ENCODE measurements at places on chromosomes 7 and 10. TPM values are rescaled to one million over a fixed set of nuclear protein-coding genes. Genes with fewer than 3 reads are reported as not detected.

OIT3 gene
- not detected for total RNA-seq

DLX5 gene
- not detected for total RNA-seq

ANKRD1 gene
- 1.6 TPM for total RNA-seq

DNAJC12 gene
- total RNA-seq, result 23.9 TPM

PPP1R17 gene
- total RNA-seq, result not detected

PAPOLB gene
- 0.09 TPM for total RNA-seq

ANKRD30A gene
- total RNA-seq, result not detected

DNA sequence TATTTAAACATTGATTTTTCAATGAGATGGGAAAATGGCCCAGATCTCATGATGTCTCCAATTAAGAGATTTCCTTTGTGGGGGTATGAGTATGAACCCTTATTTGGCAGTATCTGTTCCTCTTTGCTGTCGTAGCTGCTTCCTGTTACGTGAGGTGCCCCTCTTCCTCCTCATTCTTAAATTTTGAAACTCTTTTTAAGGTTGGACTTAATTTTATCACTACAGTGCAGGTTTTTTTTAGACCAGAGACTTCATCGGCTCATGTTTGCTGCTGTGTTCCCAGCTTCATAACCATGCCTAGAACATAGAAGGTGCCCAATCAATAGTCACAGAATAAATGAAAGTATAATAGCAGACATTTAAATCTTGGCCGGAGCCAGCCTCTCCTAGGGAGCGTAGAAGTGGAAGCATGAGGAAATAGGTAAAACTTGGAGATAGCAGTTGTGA, 2.4 kb downstream of the MIOS start:
- no peak for DNase-seq

DNA sequence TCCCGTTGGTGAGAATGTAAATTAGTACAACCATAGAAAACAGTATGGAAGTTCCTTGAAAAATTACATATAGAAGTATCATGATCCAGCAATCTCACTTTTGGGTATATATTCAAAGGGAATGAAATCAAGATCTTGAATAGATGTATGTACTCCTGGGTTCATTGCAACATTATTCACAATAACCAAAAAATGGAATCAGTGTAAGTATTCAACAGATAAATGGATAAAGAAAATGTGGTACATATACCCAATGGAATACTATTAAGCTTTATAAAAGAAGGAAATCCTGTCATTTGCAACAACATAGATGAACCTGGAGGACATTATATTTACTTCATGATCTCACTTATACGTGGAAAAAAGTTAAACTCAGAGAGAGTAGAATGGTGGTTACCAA, 86.8 kb downstream of the TRIM24 start:
- DNase-seq, result no peak

- DNase-seq, result no peak
These were observed 237.7 kb downstream of the WDR37 start for GRCh38 chr10:1293636-1294435.

DNA sequence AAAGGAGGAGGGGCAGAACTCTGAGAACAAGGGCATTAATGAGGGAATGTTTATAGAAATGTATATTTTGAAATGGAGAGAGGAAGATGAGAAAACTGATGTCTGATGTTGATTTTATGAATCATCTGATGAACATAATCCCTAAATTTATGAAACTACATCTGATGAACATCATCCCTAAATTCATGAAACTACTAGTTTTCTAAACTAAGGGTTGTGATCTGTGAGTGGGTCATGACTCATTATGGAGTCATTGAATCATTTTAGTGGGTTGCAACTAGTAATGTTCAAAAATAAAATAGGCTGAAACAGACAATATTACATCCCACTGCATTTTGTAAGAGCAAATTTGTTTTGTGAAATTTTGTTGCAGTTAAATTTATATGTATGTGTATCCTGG, 442.6 kb upstream of the TEX47 start:
- no peak for DNase-seq

DNA sequence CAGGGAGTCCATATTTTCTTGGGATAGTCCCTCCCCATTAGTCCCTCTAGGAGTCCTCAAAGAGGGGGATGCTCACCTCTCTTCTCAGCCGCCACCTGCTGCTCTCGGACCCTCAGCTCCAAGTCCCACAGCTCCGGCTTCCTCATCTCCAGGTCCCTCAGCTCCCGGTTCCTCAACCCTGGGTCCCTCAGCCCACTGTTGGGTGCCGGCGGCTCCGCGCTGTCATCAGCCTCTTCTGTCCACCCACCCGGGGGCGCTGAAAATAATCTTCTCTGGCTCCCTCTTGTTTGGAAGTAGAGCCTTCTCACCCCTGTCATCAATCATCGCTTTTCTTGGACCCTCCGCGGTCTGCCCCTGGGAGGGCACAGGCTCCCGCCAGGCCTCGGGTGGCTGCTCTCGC, 13.3 kb upstream of the CNNM1 start:
- no peak for DNase-seq

GRCh38 chr7:30241767-30242166, 42.6 kb upstream of the ZNRF2 start:
- DNase-seq, result no peak

DNA sequence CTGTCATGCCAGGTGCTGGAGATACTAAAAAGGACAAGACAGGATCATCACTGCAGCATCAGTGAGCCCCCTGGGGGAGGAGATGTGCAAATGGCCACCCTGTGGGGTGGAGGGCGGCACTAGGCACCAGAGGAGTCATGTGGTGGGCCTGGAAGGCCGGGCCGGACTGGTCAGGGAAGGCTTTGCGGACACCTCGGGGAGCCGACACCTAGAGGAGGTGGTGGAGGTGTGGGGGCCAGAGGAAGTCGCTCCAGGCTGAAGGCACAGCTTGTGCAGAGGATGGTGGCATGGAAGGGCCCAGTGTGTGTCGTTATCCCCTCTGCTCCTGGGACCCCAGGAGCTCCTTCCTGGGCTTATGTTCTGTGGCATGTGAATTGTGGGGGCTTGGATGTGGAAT, 437.7 kb downstream of the RPS24 start:
- no peak for DNase-seq

GRCh38 chr7:128100949-128101713, 69.9 kb upstream of the LRRC4 start:
- DNase-seq, result no peak

- no peak for DNase-seq
These were observed 124.4 kb downstream of the ST7 start for GRCh38 chr7:117077658-117078057.

- DNase-seq, result no peak
These were observed 561.9 kb upstream of the GALNT17 start for GRCh38 chr7:70570029-70570428.

DNA sequence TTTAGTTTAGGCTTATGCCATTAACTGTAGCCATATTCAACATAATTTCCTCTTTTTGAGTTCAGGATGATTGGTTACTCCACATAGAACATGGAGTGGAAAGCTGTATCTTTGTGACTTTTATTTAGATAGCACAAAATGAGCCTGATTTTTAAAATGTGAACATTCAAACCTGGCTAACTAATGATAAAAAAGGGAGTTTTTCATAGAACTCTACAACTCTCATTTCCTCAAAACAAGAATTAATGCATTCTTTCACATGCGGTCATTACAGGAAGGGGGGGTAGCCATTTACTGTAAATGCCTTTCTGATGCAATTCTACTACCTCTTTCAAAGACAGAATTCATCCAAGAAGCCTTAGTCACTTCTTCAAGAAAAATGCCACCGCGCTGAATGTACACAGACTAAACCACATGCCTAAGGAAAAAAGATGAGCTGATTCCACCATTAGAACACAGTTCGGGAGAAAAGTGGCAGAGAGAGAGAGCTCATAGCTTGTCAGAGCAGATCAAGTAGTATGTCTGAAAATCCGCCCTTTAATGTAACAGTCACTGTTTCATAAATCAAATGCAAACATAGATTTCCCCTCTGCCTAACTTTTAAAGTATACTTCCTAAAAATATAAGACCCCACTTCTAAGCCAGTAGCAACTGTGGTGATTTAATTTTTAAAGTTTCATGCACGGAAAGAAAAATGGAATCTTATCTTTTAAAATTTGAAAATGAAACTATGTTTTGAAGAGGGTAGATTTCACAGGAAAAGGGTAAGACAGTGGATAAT, 226.4 kb upstream of the KLF14 start:
- no peak for DNase-seq

GRCh38 chr7:1024331-1024841, 20.0 kb upstream of the GPR146 start:
- DNase-seq, result no peak

DNA sequence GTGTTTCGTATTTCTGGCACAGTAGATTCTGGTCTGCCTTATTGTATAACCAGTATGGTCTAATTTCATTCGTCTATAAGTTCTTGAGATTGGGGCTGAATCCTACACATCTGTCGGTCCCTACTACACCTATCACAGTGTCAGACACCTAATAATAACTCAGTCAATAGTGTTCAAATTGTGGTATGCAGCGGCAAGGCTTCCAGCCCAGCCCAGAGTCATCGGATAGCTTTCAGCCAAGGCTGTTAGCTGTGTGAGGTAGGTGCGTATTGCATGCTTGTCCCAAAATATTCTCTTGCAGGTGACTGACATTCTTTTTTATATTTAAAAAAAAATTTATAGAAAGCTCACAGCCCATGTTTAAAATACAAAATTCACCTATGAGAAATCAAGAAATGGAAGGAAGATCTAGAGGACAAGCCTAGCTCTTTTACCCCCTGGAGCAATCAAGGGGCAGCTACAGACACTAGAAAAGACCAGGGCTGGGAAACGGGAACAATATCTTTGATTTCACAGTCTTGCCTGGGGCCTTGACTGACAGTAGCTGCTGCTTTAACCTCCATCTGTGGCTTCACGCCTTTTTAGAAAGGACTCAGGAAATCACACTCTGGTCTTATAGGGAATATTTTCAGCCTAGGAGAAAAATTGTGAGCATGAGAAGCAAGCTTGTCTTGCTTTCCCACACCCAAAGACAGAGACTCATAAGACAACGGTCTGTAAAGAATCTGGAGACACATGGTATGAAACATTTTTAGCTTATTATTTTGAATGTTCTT, 9.5 kb upstream of the ASB4 start:
- DNase-seq, result no peak

DNA sequence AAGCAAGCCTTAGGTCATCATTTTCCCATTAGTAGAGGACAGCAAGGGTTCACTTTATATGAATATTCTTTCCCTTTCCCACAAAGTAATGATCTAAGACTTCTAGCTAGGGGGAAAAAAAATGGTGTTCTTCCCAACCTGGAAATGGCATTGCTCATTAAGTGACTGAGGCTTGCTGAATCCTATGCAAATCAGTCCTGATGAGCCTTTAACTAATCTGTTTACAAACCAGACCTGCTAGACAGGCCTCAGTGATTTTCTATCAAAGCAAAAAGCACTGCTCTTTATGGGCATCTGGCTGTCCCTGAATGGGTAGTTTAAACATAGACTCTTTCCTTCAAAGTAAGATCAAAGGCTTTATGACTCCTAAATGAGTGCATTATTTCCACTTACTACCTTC, 146.3 kb downstream of the HIBADH start:
- DNase-seq, result no peak

DNA sequence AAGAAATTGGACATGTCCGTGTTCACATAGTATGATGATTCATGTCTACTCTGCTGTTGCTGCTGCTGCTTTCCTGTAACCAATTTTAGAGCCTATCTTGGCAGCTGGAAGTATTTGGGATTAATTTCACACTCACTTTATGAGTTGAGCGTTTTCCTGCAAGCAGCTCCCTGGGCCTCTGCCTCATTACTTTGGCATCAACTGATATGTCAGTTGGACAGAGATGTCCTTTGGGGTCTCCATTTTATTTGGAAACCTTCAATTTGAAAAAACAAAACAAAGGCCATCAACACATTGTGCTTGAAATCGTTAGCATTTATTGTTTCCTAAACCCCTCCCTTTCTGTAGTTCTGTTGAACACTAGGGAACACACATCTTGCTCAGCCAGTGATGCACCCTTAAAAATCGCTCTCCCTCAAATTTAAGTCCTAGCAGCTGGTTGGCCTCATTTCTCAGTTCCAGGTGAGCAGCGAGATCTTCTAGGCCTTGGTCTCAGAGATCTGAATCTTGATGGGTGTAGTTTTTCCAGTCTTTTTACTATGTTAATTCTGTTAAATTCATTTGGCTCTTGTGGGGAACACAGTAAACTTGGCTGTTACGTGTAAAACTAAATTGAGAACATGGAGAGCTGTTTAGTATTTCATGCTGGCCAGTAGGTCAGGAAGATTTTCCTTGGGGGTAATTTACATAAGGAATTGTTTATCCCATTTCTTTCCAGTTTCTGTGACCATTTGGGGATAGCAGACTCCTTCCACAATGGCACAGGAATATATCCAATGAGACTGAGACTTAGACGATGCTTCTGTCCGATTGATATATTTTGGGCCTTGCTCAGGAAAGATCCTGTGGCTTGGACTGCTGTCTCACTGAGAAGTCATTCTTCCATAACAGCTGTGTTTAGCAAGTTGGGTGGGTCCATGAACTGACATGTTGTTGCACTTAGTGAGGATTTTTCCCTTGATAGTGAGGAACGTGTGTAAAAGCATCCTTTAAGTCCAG, 371.6 kb downstream of the BBS9 start:
- DNase-seq, result no peak

- DNase-seq, result no peak
These were observed 186.2 kb upstream of the INHBA start for GRCh38 chr7:41889040-41889439.
